Stimulated activated naive CD4-positive, alpha-beta T cell (primary cell): ENCODE measurements at places on chromosomes 12 and 14.
A peak's percentile ranks its signal among the peaks of the same experiment; 100 is the strongest.

DNA sequence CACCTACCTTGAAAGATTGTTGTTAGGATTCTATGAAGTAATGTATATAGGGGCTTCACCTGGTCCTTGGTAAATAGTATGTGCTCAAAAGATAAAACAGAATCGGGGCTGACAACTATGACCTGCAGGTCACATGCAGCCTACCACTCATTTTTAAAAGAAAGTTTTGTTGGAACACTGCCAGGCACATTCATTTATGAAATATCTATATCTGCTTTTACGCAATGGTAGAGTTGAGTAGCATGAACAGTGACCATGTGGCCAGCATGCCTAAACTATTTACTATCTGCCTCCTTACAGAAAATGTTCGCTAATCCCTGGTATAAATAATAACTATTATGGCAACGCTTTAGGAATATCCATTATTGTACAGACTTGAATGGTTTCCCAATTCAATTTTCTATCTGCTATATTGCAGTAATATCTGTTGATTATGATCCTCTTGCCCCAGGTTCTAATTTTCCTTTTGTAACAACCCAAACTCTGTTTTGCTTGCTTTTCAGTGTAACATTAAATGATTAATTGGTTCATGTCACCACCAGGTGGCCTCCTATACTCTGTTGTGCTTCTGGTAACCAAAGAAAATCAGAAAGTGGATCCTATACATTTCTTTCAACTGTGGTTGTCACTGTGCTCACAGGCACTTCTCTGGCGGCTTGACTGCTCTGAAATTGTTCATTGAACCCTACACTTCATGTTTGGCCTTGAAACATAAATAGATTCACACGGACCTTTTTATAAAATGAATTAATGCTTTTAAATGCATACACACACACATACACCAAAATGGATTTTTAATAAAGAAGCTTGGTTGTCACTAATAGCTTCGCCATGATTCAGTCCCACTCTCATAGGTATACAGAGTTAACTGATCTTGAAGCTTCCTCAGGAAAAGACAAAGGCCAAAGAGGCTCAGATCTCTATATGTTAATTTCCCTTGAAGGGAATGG is 227.7 kb upstream of the NPAS3 start:
- DNase-seq, result no peak

- DNase-seq, result no peak
These were observed 42.2 kb downstream of the PLEKHA5 start for GRCh38 chr12:19171731-19172130.

DNA sequence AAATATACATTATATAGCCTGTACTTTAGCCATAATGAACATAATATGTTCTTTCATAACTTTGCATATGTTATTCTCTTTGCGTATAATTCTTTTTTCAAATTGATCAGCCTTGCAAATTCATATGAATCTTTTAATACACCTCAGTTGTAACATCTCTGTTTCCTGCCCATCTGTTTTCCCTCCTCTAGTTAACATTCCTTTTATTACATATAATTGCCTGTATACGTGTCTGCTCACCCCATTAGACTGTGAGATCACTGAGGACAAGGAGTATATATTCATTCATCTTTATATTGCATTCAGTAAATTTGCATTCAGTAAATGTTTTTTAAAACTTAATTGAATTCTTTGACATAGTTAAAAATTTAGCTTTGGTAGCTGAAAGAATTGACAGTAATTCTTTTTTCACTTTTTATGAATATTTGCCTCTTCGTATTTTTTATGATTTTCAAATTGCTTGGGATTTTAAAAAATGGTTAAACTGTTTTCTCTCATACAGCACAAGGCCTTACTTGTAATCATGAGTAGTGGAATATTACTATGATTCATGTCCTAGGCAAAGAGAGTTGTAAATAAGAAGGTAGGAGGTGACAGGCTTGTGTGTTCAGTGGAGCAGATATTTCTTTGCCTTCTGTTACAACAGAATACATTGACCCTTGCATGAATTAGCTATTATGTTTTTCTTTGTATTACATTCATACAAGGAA is 32.8 kb upstream of the KLHL42 start:
- DNase-seq, result no peak

GRCh38 chr12:62260733-62261683 is 804 bp downstream of the USP15 start:
- peak; percentile 53 for DNase-seq

DNA sequence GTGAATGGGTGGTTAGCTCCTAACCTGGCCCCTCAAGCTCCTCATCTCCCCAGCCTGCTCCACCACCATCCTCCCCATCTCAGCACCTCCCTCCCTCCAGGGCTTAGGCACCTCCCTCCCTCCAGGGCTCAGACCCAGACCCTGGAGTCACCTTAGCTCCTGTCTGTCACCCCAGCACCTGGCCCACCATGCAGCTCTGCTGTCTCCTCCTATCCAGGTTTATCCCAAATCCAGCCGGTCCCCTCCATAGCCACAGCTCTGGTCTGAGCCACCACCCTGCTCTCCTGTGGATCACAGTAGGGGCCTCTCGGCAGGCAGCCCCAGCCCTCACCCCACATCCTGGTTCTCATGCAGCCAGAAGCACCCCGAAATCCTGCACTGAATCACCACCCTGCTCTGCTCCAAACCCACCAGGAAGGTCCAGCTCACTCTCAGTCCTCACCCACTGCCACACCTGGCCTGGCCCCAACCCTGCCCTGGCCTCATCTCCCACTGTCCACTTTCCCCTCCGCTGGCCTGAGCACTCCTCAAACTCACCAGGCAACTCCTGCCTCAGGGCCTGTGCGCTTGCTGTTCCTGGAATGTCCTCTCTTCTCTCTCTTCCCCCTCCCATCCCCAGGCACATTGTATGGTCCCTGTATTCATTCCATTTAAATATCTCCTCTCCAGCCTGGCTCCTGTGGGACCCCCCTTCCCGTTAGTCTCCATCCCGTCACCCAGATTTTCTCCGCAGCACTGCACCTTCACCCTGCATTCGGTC is 62.6 kb downstream of the DIO3 start:
- DNase-seq, result no peak

- no peak for DNase-seq
These were observed 295.7 kb upstream of the RTL1 start for GRCh38 chr14:101199028-101199770.

DNA sequence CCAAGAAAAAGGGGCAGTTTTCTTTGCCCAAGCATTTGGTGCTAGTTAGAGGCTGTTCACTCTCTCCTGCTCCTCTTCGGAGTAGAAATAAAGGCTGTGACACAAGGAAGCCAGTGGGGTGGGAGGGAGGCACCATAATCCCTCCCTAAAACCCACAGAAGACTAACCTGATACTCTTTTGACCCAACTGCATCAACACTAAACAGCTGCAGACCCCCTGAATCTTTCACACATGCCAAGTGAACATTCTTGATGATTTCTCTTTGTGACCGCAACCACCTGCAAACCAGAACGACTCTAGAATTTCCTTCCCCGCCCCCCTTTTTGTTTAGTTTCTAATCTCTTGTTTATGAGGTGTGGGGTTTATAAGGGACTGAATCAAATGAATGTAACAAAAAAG is 175.8 kb upstream of the BCL2L14 start:
- DNase-seq, result no peak

GRCh38 chr14:102370305-102370809 is 7.6 kb downstream of the TECPR2 start:
- DNase-seq, result no peak

DNA sequence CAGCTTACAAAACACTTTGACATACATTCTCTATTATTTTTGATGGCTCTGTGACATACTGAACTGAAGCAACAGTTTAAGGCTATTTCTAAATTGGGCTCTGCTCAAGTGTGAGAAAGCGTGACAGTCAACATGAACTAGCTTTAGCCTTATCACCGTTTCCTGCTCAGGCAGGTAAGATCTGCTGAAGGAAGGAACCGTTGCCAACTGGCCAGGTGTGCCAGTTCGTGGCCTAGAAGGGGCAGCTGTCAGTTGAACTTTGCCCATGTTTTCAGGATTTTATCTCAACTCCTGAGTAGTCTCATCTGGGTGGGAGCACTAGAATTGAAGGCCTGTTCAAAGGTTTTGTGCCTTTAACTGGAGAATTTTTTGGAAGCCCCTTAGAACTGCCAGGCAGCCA is 79.5 kb downstream of the ETV6 start:
- DNase-seq, result peak; percentile 13

DNA sequence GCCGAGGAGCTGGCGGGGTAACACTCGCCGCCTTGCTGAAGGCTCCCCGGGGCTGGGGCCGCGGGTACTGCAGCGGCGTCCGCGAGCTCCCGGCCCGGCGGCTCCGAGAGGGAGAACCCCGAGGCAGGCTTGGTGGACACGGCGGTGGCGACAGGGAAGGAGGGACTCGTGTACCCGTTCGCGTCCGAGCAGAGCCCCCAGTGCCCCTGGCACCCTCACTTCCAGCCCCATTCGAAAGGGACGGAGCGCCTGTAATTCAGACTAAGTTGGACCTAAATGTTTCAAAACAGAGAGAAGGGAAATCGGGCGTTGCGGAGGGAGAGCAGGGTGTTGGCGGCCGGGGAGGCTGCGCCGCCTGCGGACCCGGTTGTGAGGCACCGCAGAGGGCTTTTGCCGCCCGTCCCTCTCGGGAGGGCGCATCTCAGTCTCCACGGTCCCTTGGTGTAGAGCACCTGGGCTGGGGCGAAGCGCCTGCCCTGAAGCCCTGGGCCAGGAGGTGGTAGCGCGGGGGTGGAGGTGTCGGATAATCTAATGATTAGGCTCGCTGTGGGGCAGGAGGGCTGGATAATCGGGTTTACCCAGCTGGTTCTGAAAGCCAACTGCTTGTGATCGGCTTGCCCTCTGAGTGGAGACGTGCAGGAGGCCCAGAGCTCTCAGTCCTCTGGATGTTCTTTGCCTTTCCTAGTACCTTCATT is 771 bp downstream of the DAAM1 start:
- DNase-seq, result peak; percentile 55
